ENCODE measurements at places on chromosomes 1 and 21.
A peak's percentile ranks its signal among the peaks of the same experiment; 100 is the strongest.

- DNase-seq: no peak
Measured at GRCh38 chr1:232890340-232890943, 60.0 kb upstream of the NTPCR start.

DNA sequence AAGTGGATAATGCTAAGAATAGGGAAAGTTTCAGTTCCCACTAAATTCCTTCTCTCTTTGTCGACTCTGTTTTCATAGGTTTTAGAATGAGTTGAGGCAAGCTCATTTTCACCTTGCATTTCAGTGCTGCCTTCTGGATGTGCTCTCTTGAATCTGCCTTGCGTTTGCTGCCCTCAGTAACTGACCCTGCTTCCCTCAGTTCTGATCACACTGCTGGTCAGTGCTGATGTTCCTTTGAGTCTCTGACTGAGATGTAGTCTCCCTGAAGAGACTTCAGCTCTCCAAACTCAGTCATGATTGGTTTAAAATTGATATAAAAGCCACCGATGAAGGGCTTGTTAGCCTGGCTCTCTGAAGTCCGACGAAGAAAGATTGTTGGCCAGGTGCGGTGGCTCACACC is 25.2 kb upstream of the HMGN1 start:
- DNase-seq: no peak

DNA sequence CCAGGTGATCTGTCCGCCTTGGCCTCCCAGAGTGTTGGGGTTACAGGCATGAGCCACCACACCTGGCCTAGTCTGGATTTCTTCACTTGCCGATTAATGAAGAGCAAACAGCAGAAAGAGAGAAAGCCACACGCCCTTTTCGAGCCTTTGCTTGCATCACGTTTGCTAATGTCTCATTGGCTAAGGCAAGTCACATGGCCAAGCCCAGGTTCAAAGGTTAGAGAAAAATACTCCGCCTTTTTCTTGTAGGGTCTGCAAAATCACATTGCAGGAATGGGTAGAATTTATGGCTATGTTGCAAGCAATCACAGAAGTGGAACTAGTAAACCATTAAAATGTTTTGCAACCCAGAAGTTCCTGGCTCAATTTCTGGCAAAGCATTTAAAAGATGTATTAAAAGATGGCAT is 26.8 kb upstream of the BACH1 start:
- DNase-seq: no peak

DNA sequence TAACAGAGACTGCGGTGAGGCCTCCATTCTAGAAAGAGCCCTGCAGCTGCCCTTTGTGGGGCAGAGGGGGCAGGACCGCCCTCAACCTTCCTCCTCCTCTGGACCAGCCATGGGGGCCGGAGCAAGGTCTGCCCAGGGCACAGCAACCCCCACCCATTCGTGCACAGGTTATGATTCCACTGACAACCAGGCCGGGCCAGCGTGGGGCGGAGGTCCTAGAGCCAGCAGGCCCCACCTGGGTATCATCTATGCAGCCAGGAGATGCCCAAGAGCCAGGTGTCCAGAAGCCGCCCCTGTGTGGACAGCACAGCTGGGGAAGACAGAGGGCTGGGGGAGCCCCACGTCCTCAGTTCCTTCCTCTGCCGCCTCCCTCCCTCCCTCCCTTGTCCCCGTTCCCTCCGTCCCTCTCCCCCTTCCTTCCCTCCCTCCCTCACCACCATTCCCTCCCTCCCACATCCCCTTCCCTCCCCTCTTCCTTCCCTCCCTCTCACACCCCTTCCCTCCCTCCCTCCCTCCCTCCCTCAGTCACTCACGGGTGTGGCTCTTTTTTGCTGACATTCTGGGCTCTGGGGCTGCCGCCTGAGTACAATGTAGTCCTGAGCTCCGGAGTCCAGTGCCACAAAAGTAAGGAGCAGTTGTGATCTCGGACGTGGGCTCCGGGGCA is 12.3 kb downstream of the RNF223 start:
- DNase-seq: no peak

- DNase-seq: peak; percentile 4
Measured at GRCh38 chr21:41112740-41113692, 54.9 kb upstream of the BACE2 start.

- DNase-seq: no peak
Measured at GRCh38 chr1:77543822-77544448, 138.5 kb downstream of the ZZZ3 start.

DNA sequence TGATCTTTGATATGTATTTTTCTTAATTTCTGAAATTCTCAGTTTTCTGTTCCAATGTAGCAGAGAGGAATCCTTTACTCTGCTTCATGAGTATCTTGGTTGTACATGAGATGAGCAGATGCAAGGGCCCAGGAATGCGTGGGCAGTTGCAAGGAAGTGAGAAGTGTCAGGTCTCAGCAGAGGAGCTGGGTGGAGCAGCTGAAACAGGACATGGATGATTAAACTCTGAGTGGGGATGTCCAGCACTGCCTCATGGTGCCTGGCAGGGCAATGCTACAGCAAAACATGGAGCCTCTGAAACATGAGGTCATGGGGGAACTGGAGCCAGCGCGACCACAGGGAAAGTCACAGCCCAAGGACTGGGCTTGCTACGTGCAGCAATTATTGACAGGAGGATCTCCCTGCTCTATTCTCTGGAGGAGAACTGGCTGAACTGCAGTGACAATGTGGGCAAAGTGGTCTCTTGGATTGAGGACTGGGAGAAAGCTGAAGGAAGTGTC is 48.4 kb downstream of the COLGALT2 start:
- no peak for DNase-seq

DNA sequence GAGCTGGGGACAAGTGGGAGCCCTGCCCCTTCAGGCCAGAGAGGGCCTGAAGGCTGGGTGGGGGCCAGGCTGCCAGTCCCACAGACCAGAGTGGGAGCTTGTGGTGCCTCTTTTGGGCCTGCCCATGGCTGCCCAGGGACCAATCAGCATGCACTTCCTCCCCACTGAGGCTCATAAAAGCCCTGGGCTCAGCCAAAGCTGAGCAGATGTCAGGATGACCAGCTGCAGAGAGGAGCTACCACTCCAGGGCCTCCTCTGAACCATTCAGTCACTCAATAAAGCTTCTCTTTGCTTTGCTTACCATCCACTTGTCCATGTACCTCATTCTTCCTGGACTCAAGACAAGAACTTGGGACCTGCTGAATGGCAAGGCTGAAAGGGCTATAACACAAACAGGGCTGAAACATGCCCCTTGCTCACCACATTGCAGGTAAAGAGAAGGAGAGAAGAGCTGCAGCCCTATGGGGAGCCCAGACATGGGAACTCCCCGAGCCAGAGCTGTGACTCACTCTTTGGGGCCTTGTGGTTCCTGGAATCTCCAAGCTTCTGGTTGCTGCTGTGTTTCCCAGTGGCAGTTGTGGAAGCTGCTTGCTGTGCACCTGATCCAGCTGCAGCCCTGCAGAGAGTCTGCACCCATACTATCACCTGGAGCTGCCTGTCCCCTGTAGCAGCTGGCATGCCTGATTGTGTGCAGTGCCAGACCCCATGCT is 82.0 kb downstream of the OLFML3 start:
- no peak for DNase-seq

- DNase-seq: no peak
Measured at GRCh38 chr1:93352376-93352775, 6.7 kb downstream of the DR1 start.

DNA sequence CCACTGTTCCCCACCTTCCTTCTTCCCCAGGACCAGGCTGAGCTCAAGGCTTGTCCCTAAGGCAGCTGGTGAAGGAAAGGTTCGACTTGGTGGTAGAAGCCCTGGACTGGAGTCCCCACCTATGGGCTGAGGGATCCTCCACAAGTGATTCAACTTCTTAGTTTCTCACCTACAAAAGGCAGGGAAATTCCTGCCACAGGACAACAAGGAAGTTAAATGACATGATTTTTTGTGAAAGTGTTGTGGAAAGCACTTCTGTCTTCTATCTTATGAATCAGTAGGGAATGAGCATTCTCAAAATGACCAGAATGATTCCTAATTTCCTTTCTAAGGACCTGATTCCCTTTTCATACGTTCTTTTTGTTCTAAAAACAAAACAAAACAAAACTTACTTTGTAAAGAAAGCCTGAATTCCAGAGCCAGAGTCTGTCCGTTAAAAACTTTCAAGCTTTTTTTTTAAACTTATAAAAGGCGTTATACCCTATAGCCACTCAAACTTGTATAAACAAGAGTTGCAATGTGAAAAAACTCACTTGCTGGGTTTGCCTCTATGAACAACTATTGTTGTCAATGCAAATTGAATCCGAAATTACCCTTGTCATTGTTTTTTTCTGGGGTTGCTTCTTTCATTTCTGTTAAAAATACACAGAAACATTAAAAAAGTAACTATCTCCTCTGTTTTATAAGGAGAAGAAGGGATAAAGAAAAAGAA is 12.2 kb downstream of the KCNJ15 start:
- no peak for DNase-seq

GRCh38 chr1:56968878-56969495 is 3.2 kb upstream of the C8B start:
- DNase-seq: no peak

GRCh38 chr1:208177656-208178055 is 66.5 kb downstream of the PLXNA2 start:
- DNase-seq: no peak

GRCh38 chr1:10794724-10795275 is 1.6 kb downstream of the CASZ1 start:
- DNase-seq: no peak

DNA sequence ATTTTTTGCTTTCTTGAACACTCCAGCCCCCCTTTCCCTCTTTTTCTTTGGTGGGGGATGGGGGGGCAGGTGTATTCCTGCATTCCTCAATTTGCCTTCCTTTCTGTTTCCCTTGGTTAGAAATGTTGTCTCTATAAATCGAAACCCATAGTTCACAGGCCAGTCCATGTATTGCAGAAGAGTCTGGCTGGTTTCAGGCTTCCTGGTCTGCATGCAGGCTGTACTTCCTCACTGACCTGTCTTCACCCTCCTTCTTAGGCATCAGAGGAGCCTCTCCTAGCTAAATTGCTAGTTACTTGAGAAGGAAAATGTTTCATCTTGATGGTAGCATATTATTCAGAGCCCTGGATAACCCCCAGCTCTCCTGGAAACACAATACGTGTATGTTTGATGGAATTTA is 140.0 kb downstream of the SPATA46 start:
- no peak for DNase-seq

DNA sequence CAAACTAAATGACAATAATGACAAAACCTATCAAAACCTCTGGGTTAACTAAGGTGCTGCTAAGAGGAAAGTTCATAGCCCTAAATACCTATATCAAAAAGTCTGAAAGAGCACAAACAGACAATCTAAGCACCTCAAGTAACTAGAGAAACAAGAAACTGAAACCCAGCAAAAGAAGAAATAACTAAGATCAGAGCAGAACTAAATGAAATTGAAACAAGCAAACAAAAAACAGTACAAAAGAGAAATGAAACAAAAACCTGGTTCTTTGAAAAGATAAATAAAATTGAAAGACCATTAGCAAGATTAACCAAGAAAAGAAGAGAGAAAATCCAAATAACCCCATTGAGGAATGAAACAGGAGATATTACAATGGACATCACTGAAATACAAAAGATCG is 44.8 kb upstream of the KIAA0040 start:
- DNase-seq: no peak

DNA sequence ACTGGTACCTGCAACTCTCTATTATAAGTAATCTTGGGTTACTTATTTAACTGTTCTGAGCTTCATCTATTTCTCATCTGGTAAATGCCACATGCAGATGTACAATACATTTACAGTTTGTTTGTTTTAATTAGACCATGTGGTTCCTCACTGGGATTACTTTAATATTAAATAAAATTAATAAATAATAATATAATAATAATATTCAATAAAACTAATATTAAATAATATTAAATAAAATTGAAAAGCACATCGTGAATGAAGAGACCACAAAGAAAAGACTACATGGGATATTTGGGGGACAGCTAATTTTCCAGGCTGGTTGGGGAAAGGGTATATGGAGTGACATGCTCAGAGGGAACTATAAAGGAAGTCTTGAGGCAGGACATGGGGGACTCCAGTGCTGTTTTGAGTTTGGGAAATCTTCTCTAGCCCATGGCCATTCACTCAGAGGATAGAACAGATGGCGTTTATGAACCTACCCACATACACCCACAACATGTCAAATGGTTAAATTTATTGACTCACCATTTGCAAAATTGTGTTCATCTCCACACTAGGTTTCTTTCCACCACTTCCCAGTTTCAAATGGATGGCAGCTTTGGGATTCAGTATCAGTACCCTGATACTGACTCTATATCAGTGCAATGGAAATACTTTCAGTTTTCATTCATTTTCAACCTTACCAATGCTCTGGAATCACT is 25.6 kb downstream of the DIRAS3 start:
- no peak for DNase-seq

- no peak for DNase-seq
Measured at GRCh38 chr21:25501996-25502665, 105.2 kb downstream of the MRPL39 start.

DNA sequence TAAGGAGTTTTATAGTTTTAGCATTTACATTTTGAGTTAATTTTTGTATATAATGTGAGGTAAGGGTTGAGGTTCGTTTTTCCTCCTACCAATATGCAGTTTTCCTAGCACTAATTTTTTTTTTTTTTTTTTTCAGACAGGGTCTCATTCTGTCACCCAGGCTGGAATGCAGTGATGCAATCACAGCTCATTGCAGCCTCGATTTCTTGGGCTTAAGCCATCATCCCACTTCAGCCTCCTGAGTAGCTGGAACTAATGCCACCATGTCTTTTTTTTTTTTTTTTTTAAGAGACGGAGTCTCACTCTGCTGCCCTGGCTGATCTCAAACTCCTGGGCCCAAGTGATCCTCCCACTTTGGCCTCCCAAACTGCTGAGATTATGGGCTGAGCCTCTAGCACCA is 2.5 kb upstream of the UBASH3A start:
- no peak for DNase-seq

DNA sequence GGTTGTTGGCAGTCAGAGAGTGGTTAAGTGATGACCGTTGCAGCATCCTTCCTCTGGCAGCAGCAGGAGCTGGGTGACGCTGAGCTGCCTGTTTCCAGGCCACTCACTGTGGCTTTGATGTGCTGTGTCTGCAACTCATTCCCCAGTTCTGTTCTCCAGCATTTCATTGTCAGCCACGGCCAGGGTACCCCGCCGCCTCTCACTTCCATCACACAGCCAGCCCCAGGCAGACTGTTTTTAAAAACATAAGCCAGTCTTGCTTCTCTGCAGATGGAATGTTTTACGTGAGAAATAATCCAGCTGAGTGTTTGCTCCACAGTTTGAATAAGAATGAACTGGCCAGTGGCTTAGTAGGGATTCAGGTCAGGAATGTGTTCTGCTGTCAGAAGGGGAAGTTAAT is 21.5 kb upstream of the ST6GALNAC3 start:
- DNase-seq: no peak

Data from CD4-positive, alpha-beta memory T cell (primary cell).